ENCODE measurements at places on chromosomes 1 and 21.

DNA sequence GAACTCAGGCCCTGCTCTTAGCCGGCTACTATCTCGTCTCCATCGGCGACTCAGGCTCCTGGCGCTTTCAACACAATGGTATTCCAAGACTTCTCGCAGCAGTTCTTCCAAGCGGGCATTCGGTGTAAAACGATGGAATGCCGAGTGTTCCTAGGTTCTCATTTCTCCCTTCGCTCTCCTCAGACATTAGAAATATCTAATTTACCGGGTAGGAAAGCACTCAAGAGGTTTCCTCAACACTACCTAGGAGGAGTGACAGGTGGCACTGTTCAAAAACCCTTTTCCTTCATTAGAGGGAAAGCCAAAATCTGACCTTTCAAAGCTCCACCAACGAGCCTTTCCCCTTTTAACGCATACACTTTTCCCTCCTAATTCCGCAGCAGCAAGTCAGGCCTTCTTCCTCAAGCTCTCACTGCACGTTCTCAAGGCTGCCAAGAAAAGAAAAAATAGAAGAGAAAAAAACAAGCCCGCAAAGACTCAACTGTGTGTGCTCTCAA, 601 bp downstream of the UBE2G2 start:
- DNase-seq: no peak

DNA sequence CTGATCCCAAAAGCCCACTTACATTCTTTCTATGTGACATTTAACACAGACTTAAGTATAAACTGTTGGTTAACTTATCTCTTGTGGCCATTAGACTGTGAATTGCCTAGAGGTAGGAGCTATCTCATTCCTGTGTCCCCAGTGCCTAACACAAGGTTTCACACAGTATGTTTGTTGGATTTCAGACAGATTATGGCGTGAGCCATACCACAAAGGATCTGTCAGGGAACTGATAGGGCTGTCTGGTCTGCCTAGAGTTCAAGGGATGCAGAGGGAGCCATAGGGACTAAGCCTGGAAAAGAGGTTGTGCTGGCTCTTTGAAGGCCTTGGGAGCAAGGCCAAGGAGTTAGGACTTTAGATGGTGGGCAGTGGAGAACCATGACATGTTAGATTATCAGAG, 40.0 kb downstream of the MEF2D start:
- no peak for DNase-seq

- no peak for DNase-seq
Measured at GRCh38 chr1:8854240-8854639, 24.2 kb downstream of the ENO1 start.

- DNase-seq: peak; percentile 17
Measured at GRCh38 chr1:165367375-165367993, 11.0 kb upstream of the LMX1A start.

- no peak for DNase-seq
Measured at GRCh38 chr1:53417074-53417511, 42.1 kb upstream of the DMRTB1 start.

DNA sequence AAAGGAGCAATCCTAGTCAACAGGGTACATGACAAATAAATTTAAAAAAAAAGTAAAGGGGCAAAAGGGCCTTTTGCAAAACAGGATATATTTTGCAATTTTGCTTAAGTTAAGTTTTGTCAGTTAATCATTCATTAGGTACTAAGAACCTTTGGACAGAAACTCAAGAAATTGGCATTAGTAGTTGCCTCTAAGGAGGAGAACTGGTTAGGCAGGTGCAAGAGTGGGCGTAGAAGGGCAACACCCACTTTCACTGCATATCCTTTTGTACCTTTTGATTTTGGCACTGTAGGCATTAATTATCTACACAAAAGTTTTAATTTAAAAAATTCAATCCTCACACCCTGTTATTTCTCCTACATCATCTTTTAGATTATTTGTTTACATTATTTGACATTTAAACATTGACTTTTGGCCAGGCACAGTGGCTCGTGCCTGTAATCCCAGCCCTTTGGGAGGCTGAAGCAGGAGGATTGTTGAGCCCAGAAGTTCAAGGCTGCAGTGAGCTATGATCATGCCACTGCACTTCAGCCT, 4.3 kb downstream of the DDAH1 start:
- DNase-seq: no peak

- no peak for DNase-seq
Measured at GRCh38 chr1:66644331-66644730, 107.9 kb upstream of the DYNLT5 start.

DNA sequence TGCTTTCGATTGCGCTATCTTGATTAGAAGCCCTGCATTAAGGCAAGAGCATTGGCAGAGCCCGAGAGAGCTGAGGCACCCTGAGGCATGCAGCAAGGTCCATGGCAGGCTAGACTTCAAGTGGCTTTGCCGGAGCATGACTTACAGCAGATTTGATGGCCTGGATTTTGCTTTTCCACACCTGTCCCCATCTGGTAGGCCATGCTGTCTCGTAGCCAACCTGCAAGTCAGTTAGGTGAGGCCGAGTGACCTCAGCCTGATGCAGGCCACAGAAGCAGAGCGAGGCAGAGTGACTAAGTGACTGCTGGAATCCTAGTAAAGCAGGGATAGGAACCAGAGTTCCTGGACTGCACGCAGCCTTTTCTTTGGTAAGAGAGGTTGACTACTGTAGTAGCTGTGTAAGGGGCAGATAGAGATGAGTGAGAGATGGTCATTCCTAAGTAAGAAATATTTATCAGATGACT, 148.9 kb downstream of the PBX1 start:
- DNase-seq: no peak

DNA sequence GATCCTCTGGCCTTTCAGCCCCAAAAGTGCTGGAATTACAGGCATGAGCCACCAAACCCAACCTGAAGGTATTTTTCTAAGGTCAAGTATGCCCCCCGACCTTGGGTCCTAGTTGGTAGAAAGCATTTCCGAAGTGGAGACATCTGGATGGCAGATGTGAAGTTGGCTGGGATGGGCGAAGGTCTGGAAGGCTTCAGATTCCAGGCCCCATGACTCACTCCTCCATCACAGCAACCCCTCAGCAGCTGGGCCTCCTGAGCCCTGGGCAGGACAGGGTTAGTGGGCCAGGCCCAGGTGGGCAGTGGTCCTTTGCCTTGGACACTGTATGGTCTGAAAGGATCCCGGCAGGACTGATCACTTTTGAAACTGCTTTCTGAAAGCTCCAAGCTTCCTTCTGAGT, 23.3 kb downstream of the NAV1 start:
- no peak for DNase-seq

DNA sequence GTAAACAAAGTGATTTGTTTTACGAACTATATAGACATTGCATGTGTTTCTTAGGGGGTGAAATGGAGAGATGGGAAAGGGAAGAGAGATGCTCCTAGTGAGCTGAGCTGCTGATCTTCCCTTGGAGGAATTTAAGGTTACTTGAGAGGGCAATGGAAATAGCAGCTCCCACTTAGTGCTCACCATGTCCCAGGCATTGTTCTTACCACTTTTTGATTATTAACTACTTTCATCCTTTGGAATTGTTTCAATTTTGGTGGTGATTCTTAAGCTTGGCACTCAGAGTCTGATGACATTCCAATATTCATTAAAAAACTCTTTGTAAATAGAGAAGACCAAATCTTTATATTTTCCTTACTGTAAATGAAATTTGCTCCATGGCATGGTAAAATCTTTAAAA, 124.9 kb downstream of the ITSN1 start:
- no peak for DNase-seq

DNA sequence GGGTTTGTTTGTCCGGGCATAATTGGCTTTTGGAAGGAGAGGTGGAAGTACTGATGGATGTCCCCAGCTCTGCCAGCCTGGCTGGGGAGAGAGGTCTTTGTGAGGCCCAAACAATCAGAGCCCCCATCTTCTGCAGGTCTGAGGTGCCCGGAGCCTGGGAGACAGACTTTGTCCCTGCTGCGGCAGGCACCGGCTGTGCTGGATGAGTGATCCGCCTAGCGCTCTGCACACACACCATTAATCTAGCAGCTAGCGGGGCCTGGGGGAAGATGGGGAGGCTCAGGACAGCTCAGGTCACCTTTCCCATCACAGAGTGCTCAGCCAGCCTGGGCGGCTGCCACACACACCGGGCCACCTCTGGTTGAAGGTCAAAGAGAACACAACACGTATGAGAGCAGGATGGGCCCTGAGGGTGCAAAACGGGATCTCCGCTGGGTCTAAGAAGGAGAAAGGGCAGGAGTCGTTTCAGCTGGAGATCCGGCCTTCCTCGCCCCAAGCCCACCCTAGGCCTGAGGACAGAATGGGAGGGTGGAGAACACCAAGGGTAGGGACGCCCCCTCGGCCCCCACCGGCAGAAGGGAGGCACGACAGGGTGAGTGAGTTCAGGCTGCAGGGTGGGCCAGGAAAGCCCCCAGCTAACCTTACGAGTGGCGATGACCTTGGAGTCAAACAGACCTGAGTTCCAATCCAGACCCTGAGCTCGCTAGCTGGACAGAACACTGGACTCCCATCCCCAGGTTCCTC, 341.8 kb downstream of the NPHP4 start:
- DNase-seq: no peak

GRCh38 chr21:26490771-26491170, 82.3 kb downstream of the CYYR1 start:
- no peak for DNase-seq

- DNase-seq: no peak
Measured at GRCh38 chr1:91511386-91511785, 10.7 kb downstream of the CDC7 start.

DNA sequence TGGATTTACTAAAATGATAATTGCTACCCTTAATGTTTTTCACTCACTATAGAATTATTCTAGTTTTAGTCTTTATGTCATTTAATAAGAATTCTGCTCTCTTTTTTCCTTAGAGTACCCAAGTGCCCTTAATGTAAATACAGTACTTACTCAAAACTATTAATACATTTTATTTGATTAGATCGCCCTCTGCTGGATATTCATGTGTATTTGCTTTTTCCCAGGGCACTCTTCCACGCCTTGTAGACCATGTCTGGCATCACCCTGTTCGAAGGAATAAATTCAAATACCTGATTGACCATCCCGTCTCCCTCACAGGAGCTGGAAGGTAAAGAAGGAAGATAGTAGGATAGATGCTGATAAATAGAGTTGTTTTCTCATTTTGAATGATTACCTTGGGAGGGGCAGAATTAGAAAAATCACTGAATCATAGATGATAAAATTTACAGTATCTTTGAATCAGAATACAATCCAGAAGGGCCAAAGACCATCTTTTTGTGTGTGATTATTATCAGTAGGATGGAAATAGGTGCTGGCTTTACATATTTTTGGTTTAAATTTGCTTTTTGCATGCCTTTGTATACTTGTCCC, 4.1 kb downstream of the AXDND1 start:
- no peak for DNase-seq

DNA sequence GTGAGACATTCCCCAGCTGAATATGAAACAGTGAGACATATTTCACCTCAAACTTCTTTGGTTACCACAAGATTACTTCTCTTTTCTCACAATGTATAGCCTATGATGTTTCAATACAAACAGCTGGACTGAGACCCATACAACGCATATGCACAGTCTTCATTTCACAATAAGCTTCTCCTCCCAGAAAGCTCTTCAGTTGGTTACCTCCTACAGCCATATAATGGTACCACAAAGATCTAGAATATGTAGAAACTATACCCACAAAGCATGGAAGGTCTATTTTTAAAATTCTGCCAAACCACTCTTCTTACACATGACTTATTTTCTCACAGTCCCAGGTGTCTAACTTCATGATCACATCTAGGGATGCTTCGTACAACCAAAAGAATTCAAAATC, 70.8 kb downstream of the JAK1 start:
- DNase-seq: no peak

DNA sequence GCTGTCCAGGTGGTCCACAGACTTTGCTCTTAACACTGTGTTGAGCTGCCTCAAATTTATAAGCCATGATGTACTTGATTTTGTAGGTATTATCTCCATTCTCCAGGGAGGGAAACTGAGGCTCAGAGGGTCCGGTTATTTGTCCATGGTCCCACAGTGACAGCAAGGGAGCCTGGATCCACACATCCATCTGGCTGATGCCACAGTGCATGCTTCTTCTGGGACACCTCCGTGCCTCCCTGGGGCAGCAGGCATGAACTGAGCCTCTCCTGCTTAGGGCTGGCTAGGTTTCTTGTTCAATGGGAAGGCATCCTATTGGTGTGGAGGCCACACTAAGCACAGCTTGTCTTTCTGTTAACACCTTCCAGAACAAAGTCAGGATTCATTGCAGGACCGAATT, 317.3 kb downstream of the AJAP1 start:
- no peak for DNase-seq

- DNase-seq: no peak
Measured at GRCh38 chr1:81812712-81813111, 12.0 kb downstream of the ADGRL2 start.

DNA sequence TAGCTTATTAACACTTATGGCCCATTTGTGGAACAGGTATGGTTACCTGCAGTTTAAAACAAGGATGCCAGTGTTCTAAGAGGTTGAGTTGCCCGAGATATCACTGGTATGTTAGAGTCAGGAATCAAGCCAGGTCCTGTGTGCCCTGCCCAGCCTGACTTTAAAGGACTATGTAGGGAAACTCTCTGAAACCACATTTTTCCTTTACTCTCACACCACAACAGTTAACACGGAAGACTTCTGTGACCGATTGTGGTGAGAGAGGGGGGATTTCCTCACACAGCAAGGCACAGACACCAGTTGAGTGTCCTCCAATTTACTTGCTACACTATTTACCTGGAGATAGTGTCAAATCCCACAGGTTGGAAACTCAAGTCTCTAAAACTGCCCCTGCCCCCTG, 47.8 kb downstream of the UCK2 start:
- DNase-seq: no peak

DNA sequence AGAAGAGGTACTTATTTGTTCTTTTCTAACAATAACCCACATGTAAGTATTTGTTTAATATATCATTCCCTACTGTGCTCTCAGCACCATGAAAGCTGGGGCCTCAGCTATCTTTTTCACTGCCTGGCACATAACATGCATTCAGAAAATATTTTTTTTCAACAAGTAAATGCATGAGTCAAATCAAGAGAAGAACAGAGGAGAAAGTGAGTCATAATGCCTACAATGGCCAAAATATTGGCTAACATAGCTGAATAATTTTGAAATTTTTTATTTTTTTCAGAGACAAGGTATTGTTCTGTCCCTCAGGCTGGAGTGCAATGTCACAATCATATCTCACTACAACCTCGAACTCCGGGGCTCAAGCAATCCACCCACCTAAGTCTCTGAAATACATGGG, 252.2 kb upstream of the ADAMTS5 start:
- no peak for DNase-seq

DNA sequence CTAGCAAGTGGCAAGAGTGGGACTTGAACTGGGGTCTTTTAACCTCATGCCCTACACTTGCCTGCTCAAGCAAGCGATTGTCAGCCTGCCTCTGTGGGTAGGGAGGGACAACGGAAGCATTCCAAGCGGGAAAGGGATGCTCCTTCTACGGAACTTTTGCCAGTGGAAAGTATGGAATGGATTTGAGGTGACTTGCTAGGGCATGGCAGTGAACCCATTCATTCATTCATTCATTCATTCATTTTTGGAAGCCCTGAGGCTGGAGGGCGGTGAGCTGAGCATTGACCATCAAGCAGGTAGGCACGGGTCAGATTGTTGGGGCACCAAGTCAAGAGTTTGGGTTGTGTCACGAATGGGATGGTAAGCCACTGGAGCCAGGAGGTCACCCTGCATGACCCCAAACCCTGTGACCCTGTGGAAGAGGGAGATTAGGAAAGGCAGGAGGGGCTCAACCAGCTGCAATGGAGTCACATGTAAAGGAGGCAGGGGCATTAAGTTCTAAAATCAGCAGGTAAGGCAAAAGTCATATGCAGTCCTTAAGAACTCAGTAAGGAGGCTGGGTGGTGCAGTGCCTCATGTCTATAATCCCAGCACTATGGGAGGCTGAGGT, 11.8 kb upstream of the CITED4 start:
- DNase-seq: no peak

All from amygdala (tissue), 56 donors.